ENCODE measurements at places on chromosomes 7 and 10. TPM values are rescaled to one million over a fixed set of nuclear protein-coding genes. Genes with fewer than 3 reads are reported as not detected.

GRCh38 chr7:21193895-21194294 is 234.0 kb upstream of the SP4 start:
- DNase-seq: no peak

DNA sequence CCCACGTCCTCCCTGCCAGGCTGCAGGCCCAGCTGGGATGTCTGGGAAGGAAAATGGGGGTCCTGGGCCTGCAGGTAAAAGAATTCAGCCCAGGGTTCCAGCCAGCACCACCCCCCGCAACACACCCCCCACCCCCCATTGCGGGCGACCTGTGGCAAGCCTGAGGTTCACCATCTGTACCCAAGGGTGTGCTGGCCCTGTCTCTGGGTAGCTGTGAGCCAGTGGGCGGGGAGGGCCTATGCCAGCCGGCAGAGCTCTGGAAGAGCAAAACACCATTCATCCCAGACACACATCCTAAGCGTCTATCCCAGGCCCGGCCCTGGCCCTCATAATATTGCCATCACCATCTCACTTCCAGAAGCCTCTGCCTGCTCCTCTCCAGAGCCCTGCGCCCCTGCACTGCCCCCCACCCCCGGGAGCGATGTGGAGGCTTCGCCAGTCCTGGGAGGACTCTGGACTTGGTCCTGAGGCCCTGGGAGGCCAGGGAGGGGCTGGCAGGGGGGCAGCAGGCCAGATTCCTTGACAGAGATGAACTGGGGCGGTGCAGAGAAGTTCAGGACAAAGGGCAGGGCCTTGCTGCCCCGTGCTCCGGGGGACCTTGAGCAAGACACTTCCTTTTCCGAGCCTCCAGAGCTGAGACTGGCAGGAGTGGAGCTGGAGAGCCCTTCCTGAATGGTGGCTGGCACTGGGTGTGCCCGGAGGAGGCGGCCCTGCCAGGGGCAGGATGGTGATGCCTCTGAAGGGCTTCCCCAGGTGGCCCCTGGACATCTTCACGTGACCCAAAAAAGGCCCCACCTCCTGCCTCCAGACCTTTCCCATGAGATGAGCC is 8.7 kb upstream of the TTYH3 start:
- DNase-seq: no peak

GRCh38 chr10:47187592-47187991 is 112.4 kb upstream of the GDF10 start:
- no peak for DNase-seq

DNA sequence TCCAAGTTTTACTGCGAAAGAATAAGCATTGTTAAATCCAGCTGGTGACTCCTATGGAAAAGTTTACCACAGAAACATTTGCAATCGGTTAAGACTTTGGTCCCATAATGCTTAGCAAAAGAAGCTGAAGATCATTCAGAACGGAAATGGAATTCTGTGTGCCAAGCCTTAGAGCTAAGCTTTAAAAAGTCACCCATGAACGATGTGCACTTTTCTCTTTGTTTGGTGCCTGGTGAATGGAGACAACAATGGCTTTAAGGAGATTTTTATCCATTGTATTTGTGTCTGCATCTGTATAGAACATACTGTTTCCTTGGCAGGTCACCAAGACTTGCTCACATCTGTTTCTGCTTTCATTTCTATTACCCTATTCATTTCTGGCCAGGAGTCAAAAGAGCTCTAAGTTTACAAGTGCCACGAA is 26.3 kb upstream of the COL1A2 start:
- DNase-seq: no peak

- no peak for DNase-seq
Observed at GRCh38 chr10:133122171-133122935, 34.6 kb downstream of the ADGRA1 start.

DNA sequence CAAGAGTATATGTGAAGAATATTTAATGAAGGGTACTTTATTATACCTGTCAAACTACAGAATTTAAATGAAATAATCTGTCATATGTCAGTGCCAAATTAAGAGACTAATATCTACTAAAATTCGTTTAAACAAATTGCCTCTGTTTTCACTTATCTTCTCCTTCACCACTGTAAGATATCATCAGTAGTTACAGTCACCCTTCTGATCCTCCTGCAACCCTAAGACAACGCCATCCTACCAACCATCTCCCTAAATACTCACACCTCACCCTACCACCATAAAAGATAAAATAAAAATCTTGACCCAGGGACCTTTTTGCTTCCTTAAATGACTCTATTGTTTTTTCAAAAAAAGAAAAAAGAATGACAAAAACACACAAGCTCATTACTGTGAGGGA is 20.8 kb downstream of the EZH2 start:
- DNase-seq: no peak

GRCh38 chr7:499853-500485 is 19.7 kb downstream of the PDGFA start:
- no peak for DNase-seq

DNA sequence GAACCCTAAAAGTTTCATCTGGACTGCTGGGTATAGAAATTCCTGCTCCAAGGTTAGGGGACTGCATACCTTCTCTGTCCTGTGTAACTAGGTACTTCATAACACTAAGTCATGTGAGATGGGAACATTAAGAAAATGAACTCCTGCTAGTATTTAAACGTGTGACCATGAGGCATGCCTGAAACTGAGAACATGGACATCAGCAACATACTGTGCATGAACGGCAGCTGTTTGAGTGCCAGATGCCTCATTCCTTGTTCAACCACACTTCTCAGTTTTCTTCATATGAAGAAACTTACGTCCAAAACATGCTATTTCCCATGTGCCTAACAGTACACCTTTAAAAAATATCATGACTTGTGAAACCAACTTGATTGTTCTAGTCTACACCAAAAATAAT is 88.5 kb downstream of the CREM start:
- no peak for DNase-seq

GRCh38 chr10:21257919-21258318 is 267.6 kb downstream of the SKIDA1 start:
- DNase-seq: no peak

GRCh38 chr10:61153771-61154170 is 209.8 kb upstream of the RHOBTB1 start:
- no peak for DNase-seq

DNA sequence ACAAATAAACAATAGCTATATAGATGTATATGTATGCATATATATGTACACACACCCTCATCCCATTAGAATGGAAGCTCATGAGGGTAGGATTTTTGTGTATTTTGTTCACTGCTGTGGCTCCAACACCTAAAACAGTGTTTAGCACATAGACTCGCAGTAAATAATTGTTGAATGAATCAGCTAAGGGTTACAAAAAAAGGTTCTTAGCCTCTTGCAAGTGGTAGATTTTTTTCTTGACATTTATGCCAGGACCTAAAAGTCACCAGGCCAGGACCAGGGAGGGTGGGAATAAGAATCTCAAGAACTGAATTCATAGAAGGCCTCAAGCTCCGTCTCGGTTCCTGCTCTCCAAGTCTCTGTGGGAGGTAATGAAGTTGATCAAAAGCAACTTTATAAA is 82.5 kb upstream of the CAPZA2 start:
- no peak for DNase-seq

- no peak for DNase-seq
Observed at GRCh38 chr10:61475449-61475873, 22.3 kb upstream of the TMEM26 start.

DNA sequence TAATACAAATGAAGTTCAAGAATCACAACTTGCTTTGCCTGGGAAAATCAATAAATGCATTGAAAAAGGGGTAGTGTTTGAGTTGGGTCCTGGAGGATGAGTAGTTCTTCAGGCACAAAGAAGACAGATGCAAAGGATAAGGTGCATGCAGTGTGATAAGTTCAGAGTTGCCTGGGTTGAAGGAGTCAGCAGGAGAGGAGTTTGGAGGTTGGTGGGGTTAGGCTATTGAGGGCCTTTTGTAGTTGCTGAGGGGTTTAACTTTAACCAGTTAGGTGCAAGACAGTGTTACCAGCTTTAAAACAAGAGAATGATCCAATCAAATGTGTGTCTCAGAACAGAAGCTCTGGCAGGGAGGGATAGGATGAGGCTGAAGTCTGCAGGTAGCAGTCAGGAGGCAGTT is 44.3 kb upstream of the GLCCI1 start:
- no peak for DNase-seq

- no peak for DNase-seq
Observed at GRCh38 chr10:505419-505818, 184.0 kb downstream of the DIP2C start.

DNA sequence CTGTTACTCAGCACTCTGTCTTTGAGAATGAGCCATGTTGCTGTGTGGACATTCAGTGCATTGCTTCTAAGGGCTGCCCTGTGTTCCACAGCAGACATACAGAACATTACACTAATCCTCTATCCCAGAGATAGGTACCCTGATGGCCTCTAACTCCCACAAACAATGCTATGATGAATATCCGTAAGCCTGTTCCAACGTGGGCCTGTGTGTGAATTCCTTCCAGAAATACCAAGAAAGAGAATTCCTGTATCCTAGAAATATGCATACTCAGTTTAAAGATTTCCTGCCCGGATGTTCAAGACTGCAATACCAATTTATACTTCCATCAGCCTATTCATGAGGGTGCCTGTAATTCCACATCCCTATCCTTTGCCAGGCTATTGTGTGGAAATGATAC is 21.3 kb upstream of the ST8SIA6 start:
- no peak for DNase-seq

DNA sequence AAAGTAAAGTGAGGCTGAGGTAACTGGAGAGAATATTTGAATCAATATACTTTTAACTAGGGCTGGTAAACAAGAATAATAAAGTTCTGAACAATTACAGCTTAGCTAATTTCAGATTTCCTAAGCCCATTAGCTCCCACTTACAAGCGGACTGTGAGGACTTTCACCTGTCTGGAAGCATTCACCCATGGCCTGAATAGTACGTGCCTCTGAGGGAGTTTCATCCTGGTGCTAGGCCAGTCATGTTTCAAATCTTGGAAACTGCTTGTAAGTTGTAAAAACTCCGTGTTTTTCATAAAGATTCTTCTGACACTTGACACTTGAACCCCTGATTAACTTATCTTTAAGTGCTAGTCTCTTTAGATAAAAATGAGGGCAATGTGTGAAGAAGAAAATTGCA is 975.2 kb upstream of the GHITM start:
- DNase-seq: no peak

DNA sequence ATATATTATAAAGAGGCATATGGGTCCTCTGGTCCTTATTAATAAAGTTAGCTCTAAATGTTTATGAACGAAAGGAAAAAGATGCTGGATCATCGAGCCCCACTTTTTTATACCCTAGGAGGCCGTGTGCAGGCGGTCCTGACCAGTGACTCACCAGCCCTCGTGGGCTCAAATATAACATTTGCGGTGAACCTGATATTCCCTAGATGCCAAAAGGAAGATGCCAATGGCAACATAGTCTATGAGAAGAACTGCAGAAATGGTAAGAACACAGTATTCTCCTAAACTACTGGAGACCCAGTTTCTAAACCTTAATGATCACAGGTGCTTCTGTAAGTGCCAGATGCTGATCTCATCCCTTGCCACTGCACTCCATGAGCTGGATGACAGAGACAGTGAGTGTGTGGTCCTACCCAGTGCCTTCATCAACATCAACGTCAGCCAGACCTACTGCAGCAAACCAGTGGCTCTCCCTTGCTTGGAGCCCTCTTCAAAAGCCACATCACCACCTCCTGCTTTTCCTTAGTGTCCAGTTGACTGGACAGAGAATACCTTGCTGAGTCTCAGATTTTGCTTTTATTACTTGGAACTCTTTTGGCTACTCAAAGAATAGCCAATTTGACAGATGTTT is 7.6 kb downstream of the GPNMB start:
- no peak for DNase-seq

GRCh38 chr7:157769086-157769485 is 432.3 kb downstream of the DNAJB6 start:
- no peak for DNase-seq

DNA sequence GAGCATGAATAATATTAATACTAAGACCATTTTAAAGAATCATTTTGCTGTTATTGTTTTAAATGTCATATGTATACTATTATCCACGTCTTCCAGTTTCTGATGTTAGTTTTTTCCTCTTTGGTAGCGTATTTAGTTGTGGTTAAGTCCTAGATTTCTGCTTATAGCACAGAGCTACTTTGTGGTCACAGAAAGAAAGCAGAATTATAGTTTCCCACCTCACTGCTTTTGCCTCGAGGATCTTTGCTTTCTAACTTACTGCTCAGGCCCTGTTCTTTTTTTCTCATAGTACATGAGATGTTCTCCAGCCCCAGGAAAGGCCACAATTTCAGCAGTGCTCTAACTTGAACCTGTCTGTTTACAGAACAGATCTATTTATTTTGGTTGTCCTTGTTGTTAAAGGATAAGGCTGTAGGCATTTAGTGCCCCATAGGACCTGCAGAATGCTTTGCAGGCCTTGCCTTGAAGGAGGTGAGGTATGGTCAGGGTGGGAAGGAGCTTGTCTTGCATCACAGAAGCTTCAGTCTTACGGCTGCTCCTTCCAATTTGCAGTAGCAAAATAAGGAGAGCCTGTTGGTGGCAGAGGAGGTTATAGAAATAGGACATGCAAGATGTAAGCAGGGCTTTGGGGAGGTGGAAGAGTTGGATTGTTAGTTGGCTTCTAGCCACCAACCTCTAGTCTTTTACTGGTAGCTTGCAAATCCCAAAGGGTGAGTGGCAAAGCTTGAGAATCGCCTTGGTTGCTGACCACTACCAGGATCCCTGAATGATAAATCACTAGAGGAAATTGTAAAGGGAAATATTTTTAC is 129.1 kb downstream of the LRRC4 start:
- DNase-seq: no peak

DNA sequence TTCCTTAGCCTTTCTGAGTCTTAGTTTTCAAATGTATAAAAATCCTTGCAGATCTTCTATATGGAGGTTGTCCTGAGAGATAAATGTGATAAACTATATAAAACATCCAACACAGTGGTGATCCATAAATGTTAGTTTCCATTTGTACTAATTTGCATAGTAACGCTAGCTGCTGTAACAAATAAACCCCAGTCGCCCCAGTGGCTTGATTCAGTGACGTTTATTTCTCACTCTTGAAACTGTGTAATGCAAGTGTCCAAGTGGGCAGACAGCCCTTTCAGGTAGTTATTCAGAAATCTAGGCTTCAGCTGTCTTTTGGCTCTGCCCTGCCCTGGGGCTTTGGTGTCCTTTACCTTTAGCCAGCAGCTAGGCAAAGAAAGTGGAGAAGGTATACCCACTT is 106.3 kb downstream of the VTI1A start:
- DNase-seq: no peak

DNA sequence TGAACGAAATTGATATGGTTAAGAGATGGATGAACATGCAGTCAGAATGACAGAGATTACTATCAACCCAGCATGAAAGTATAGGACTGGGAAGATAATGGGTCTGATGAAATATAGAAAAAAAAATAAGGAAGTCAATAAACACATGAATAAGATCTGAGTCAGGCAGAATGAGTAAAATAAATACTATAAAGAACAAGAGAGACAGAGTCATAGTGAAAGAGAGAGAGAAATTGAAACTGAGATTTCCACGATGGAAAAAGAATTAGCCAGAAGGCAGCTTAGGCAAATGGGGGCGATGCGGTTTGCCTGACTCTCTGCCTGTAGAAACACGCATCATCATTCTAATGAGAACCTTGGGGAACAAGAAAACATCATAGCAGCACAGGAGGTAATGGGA is 26.6 kb downstream of the SEMA3D start:
- DNase-seq: no peak

The FXYD4 gene
- not detected for polyA plus RNA-seq

The SH2D4B gene
- polyA plus RNA-seq: 0.09 TPM

The STEAP4 gene
- polyA plus RNA-seq: 0.04 TPM

The TRIM50 gene
- polyA plus RNA-seq: not detected

The OR2A5 gene
- not detected for polyA plus RNA-seq

The KCP gene
- polyA plus RNA-seq: 1.2 TPM

The MINDY3 gene
- 11.6 TPM for polyA plus RNA-seq

The C10orf53 gene
- not detected for polyA plus RNA-seq

Data from B cell (primary cell).